ENCODE measurements at places on chromosomes 5 and 9.

DNA sequence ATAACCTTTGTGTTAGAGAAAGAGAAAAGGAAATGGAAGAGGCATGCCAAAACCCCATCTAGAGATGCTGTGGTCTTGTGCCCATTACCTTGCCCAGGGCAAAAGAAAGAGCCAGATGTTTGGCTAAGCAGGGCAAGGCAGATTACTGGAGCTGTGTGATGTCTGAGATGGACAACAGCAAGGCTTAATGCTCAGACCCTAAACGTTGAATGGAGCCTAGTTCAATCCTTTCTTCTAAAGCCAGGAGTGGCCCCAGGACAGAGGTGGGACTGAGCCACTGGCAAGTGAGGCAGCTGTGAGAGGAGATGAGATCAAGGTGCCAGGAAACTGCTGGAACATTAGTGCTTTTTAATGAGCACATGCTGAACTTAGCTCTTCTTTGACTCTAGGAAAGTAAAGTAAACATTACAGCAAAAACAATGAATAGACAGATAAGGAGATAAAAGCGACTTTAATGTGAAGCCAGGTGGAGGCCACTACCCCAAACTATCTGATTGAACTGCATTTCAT, 143.0 kb upstream of the EGFLAM start:
- no peak for DNase-seq

DNA sequence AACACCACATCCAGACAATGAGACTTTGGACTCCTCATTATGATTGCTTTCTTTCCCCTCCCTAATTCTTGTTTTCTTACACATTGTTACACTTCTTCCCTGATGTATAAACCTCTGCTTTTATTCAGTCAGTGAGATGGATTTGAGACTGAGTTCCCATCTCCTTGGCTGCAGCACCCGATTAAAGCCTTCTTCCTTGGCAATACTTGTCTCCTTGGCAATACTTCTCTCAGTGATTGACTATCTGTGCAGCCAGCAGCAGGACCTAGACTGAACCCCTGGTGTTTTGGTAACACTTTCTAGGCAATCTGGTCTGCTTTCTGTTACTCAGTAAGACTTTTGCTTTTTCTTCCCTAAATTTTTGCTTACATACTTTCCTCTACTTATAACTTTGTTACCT, 492.8 kb upstream of the SMC2 start:
- no peak for DNase-seq

GRCh38 chr5:82356021-82356420, 77.9 kb upstream of the RPS23 start:
- DNase-seq, result no peak

DNA sequence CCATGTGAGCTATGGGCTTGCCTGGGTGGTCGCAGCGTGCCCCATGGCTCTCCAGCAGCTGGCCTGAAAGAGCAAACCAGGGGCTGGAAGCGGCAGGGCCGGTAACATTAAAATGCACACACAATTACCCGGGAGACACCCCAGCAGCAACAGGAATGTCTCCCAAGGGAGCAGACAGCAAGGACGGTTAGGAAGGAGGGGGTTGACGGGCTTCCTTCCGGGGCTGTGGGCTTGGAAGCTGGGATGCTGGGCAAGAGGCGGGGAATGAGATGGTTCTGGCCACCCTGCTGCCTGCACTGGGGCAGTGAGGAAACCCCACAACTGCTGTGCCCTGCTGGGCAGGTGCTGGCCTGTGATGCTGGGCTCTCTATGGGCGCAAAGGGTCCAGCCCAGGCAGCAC, 71.8 kb upstream of the ADAMTS2 start:
- DNase-seq, result no peak

- no peak for DNase-seq
Observed at GRCh38 chr5:68245319-68245718, 29.8 kb downstream of the PIK3R1 start.

DNA sequence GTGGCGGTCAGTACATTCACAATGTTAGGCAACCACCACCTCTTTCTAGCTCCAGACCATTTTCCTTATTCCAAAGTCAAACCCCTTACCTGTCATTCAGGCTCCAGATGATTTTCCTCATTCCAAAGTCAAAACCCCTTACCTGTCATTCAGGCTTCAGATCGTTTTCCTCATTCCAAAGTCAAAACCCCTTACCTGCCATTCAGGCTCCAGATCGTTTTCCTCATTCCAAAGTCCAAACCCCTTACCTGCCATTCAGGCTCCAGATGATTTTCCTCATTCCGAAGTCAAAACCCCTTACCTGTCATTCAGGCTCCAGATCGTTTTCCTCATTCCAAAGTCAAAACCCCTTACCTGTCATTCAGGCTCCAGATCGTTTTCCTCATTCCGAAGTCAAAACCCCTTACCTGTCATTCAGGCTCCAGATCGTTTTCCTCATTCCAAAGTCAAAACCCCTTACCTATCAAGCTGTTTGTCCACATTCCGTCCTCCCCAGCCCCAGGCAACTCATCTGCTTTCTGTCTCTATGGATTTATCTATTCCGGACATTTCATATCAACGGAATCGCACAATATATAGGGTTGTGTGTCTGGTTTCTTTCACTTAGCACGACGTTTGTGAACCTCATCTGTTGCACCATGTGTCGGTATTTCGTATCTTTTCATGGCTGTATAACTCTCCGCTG, 5.2 kb downstream of the PLEKHG4B start:
- no peak for DNase-seq

- DNase-seq, result no peak
Observed at GRCh38 chr5:96292582-96293247, 140.3 kb downstream of the PCSK1 start.

- DNase-seq, result no peak
Observed at GRCh38 chr9:114688379-114688778, 6.4 kb upstream of the TEX48 start.

- DNase-seq, result peak; percentile 33
Observed at GRCh38 chr5:1666812-1667588, 132.6 kb downstream of the MRPL36 start.

DNA sequence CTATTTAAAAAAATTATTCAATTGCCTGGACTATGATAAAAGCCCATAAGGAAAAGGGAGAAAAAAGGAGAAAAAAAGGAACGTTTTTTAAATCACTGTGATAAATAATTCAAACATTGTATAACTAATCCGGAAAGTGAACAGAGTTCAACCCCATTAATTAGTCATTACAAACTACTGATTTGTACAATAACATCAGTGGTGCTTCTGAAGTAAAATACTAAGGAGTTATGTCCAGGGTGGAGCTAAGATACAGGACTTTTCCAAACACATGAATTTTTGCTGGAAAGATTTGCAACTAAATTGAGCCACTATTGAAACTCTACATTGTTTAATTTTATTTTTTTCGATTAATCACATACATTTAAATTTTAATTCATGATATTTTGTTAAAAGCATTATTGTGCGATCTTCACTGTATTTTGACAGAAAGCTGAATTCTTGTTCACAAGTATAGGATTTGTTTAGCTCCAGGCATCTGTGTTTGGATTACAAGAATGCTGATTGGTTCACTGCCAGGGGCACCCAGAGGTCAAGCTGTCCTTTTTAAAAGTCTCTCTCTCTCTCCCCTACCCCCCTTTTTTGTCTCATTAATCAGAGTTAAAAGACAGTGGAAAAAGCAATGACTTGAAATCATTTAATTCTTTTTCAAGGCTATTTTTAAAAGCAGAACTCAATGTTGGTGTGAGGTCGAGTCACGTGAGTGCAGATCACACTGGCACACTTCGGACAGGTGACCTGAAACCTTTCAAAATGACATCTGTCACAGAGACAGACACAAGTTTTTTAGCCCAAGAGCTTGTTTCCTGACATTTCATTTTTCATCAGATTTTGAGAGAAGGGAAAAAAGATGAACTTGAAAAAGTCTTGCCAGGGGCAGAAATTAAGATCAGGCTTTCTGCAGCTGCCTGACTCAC, 387.3 kb downstream of the NR2F1-AS1 start:
- DNase-seq, result no peak

GRCh38 chr5:54804086-54804485, 181.3 kb downstream of the ESM1 start:
- no peak for DNase-seq

DNA sequence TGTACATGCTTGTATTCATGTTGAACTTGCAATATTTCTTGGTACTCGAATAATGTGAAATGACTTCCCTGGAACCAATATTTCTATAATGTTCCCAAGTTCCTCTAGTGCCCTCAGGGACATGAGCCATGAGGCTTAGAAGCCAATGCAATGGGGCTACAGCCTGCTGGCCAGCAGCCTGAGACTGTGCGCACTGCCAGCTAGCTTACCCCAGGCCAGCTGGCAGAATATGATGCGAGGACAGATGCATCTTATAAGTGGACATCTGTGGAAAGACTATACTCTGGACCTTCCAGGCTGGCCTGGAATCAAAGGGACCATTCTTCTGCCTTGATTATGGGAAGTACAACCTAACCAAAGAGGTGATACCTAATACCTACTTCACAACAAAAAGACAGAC, 1862.0 kb upstream of the ACO1 start:
- DNase-seq, result no peak

All from effector memory CD8-positive, alpha-beta T cell (primary cell).